ENCODE measurements at places on chromosomes 3 and 15. TPM values are rescaled to one million over a fixed set of nuclear protein-coding genes. Genes with fewer than 3 reads are reported as not detected.

DNA sequence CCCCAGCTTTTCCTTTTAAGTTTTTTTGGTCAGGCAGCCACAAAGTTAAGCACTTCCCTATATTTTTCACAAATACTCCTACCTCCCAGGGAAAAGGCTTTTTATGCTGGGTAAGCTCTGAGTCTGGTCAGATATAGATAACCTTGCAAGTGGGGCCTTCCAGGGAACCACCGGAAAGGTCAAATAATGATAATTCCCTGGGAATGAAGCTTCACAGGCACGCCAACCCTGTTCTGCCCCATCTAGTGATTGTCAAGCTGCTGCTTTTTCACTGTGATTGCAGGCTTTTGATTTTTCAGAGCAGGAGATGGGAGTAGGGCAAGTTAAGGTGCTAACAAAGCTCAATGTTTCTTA lies 121.0 kb downstream of the ZNF609 start:
- H3K36me3 ChIP-seq: no peaks in the 10 kb centered on the region
- no peaks in the 10 kb centered on the region for H3K27me3 ChIP-seq
- no peak overlapping the region for H3K27ac ChIP-seq
- H3K4me3 ChIP-seq: no peak overlapping the region
- no peak for DNase-seq

GRCh38 chr15:78726870-78727551 lies 84.3 kb downstream of the ADAMTS7 start:
- H3K4me1 ChIP-seq: no peaks in the 10 kb centered on the region
- no peak overlapping the region for H3K4me3 ChIP-seq
- no peak for DNase-seq
- H3K27ac ChIP-seq: no peak overlapping the region

- H3K4me1 ChIP-seq: no peaks in the 10 kb centered on the region
- H3K27ac ChIP-seq: no peak overlapping the region
- no peak for DNase-seq
- H3K27me3 ChIP-seq: no peaks in the 10 kb centered on the region
- no peaks in the 10 kb centered on the region for H3K36me3 ChIP-seq
- H3K4me3 ChIP-seq: no peak overlapping the region
Measured at GRCh38 chr3:81884791-81885190, 123.3 kb upstream of the GBE1 start.

DNA sequence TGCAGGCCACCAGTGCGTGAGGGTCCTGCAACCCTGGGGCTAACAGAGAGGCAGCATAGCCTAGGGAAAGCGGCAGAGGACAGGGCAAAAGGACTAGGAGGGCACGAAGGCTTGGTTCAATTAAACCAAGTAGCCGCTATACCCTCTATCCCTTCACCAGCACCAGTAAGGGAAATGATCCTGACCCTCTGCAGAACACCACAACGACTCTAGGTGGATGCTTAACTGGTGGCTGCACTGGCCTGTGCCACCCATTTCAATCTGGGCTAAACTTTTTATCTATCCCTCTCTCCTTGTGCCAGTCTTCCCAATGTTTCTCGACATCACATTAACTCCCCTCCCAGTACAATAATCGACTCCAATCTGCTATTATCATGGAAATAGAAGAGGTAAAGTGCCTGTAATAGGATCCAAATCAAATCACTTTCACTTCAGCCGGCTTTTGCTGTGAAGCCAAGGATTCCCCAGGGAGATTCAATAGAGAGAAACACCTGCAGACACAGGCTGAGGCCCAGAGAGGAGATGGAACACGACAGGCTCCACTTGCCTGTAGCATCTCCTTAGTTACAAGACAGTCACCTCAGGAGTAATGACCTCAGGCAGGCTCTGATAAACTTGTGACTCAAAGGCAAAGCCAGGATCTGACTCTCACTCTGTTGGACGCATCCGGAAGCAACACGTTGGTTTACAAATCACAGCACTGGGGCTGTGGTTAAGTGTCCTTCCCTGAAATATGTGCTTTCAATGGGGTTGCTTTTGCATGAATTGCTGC lies 791.6 kb upstream of the ARRDC4 start:
- H3K27me3 ChIP-seq: no peaks in the 10 kb centered on the region
- no peak overlapping the region for H3K4me3 ChIP-seq
- H3K4me1 ChIP-seq: no peaks in the 10 kb centered on the region
- H3K36me3 ChIP-seq: no peaks in the 10 kb centered on the region

GRCh38 chr3:10215578-10216368 lies 32.5 kb upstream of the TATDN2 start:
- no peaks in the 10 kb centered on the region for H3K4me1 ChIP-seq
- no peaks in the 10 kb centered on the region for H3K36me3 ChIP-seq
- DNase-seq: no peak

GRCh38 chr15:90902040-90902839 lies 862 bp upstream of the MAN2A2 start:
- peak overlapping the region; percentile 94 for H3K27ac ChIP-seq
- DNase-seq: peak; percentile 57

DNA sequence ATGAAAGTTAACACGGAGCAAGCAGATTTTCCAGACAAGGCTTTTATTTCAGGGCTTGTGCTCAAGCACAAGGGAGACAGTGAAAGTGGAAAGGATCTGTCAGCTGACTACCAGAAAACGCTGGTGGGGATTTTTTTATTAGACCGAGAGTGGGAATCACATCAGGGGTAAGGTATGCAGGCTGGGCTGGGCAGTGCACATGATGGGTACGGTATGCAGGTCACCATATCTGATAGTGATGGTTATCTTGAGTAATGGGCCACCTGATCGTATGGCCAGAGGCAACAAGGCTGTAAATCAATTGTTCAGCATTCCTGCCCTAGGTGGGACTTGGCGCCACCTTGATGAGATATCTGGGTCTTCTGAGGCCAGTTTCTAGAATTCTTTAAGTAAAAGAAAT lies 36.9 kb upstream of the PIAS1 start:
- H3K27ac ChIP-seq: no peak overlapping the region
- H3K4me3 ChIP-seq: no peak overlapping the region
- no peaks in the 10 kb centered on the region for H3K36me3 ChIP-seq
- DNase-seq: no peak
- H3K27me3 ChIP-seq: no peaks in the 10 kb centered on the region

GRCh38 chr3:19765954-19766353 lies 168.1 kb downstream of the EFHB start:
- H3K27ac ChIP-seq: no peak overlapping the region
- no peaks in the 10 kb centered on the region for H3K4me1 ChIP-seq
- no peak overlapping the region for H3K4me3 ChIP-seq
- no peaks in the 10 kb centered on the region for H3K27me3 ChIP-seq
- no peaks in the 10 kb centered on the region for H3K36me3 ChIP-seq

DNA sequence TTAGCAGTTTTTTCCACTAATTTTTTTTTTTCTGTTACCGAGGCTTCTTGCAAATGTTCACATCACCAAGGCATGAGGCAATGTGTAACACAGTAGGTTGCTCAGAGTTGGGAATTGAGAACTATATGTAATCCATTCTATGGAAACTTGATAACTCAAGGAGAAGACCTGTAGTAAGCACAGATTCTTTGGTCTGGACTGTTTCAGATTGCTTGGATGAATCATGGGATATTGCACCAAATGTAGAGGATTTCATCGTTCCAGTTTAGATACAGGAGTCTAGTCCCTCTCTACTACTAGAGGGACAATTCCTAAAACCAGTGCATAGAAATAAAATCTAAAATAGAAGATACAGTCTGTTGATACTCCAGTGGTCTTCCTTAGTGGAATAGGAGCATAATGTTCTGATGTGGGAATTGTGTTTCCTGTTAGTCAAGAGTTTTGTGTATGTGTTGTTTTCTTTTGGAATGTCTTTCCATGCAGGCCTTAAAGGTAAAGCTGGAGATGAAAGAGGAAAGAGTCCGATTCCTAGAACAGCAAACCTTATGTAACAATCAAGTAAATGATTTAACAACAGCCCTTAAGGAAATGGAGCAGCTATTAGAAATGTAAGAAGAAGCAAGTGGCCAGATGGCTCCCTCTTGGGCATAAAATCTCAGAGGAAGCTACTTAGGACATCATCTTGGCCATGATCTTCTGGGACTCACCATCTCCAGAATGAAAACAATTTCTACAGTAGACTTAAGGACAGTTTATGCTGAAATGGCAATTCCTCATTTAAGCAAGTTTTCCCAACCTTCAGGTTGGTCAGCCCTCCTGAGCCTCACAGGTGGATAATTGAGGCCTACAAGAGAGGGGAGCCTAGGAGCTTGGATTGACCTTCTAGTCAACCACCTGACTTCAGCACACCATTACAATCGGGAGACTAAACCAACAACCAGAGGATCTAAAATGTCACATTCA lies 10.7 kb downstream of the KNSTRN start:
- H3K36me3 ChIP-seq: peaks cover 24% of the 10 kb centered on the region
- no peaks in the 10 kb centered on the region for H3K27me3 ChIP-seq
- H3K27ac ChIP-seq: no peak overlapping the region
- no peaks in the 10 kb centered on the region for H3K4me1 ChIP-seq
- no peak overlapping the region for H3K4me3 ChIP-seq

DNA sequence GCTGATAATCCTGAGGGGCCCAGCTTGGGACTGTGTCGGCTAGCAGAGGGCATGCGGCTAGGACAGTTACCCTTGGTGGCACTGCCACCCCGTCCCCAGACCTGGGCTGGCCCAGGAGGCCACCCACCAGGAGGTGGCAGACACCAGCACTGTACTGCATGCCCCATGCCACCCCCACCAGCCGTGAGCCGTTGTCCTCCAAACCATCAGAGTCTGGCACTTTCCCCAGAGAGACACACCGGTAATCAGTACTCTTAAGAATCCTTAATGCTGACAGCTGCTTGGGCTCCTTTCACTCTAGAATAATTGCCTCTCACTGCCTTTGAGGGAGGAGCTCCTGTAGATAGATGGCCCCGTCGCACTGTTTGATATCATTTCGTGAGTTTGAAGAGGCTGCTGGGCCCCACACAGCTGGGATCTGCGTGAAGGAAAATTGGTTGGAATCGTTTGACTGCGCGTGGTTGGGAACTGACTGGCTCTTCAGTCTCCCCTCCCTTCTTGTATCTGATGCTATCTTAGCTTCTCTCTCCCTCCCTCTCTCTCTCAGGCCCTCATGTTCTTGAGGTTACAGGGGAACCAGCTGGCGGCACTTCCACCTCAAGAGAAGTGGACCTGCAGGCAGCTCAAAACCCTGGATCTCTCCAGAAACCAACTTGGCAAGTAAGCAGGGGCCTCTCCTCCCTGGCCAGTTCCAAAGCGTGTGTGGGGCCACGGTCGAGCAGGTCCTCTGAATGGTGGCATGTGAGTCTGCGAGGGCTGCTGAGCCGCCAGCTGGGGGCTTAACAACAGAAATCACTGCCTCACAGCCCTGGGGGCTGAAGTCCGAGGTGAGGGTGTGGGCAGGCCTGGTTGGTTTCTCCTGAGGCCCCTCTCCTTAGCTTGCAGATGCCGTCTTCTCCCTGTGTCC lies 94.9 kb downstream of the LRRK1 start:
- no peaks in the 10 kb centered on the region for H3K4me1 ChIP-seq
- no peak for DNase-seq
- H3K27ac ChIP-seq: no peak overlapping the region
- H3K36me3 ChIP-seq: peaks cover 18% of the 10 kb centered on the region

- H3K36me3 ChIP-seq: no peaks in the 10 kb centered on the region
- H3K27me3 ChIP-seq: no peaks in the 10 kb centered on the region
- H3K27ac ChIP-seq: no peak overlapping the region
- H3K4me1 ChIP-seq: no peaks in the 10 kb centered on the region
- DNase-seq: no peak
- H3K4me3 ChIP-seq: no peak overlapping the region
Measured at GRCh38 chr15:78353093-78353492, 12.9 kb downstream of the CRABP1 start.

DNA sequence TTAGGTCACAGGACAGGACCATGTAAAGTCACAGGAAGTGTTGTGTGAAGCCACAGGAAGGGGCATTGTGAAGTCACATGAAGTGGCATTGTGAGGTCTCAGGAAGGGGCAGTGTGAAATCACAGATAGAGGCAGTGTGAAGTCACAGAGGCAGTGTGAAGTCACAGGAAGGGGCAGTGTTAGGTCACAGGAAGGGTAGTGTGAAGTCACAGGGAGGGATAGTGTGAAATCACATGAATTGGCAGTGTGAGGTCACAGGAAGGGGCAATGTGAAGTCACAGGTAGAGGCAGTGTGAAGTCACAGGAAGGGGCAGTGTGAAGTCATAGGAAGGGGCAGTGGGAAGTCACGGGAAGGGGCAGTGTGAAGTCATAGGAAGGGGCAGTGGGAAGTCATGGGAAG lies 37.9 kb downstream of the GASK1A start:
- no peak overlapping the region for H3K27ac ChIP-seq
- H3K4me1 ChIP-seq: no peaks in the 10 kb centered on the region
- H3K36me3 ChIP-seq: no peaks in the 10 kb centered on the region
- no peaks in the 10 kb centered on the region for H3K27me3 ChIP-seq
- no peak for DNase-seq

DNA sequence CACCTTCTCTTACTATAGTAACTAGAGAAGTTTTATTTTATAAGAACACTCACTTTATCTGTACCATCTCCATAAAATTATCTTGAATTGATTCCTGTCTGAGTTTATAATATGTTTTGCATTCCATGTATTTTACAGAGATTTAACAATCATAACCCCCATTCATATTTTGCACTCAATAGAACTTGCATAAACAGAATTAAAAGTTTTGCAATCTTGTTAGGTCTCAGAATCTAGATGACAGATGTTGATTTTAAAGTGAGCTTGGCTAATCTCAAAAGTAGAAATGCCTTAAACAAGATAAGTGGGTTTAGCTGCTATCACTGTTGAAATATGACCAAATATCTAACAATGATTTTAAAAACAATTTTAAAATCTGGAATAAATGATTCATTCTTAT lies 107.9 kb upstream of the EPHA6 start:
- H3K4me3 ChIP-seq: no peak overlapping the region
- H3K27ac ChIP-seq: no peak overlapping the region
- no peaks in the 10 kb centered on the region for H3K4me1 ChIP-seq
- no peak for DNase-seq
- no peaks in the 10 kb centered on the region for H3K36me3 ChIP-seq
- H3K27me3 ChIP-seq: no peaks in the 10 kb centered on the region

DNA sequence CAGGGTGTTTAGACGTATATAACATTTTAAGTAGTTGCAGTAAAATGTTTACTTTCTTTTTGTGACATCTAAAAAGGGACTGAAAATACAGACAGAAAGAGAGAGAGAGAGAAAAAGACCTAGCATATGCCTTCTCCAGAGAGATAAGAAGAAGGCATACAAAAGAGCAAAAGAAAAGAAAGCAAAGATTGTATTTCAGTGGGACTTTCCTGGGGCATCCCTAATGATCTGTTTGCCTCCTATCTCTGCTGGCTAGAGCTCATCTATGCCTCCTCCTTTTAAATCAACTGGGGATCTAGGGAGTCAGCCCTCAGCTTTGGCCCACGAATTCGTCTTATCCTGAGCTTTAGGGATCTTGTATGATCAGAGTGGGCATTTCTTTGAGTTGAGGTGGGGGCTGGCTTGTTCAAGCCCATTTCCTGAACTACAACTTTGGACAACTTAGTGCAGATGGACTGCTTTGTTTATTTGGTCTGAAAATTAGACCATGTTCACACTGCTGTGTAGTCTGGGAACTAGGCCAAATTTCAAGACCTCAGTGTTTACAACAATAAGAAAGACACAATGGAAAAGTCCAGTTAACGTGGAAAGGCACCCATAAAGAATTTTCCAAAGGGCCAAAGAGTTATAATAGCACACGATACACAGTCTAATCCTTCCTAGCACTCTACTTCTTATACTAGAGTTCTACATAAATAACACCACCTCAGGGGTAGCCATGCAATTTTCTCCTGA lies 61.0 kb downstream of the ATP8B4 start:
- H3K27me3 ChIP-seq: no peaks in the 10 kb centered on the region
- no peak overlapping the region for H3K27ac ChIP-seq
- DNase-seq: no peak
- H3K4me1 ChIP-seq: no peaks in the 10 kb centered on the region
- no peaks in the 10 kb centered on the region for H3K36me3 ChIP-seq

The SUSD5 gene
- total RNA-seq: 16.3 TPM

The NRG4 gene
- 0.39 TPM for total RNA-seq

The COL6A6 gene
- not detected for total RNA-seq

The SIDT1 gene
- total RNA-seq: not detected

The RPL39L gene
- total RNA-seq: 37.7 TPM
